ENCODE measurements at places on chromosomes 11 and 22.

DNA sequence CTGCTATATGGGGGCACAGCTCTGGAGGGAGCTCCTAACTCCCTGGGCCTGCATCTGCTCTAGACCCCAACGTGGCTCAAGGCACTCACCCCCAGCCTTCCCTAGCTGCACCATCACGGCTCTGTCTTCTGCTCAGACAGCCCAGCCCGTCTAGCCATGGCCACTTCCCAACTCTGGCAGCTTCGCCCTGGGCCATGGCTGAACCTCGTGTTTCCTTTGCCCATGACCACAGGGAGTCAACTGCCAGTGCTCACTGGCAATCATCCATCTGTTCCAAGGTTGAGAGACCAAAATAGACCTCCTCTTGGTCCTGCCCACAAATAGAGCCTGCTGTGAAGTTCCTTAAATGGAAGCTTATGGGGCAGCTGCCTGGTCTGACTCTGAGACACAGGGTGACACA is 5.4 kb downstream of the LMO1 start:
- DNase-seq = no peak

DNA sequence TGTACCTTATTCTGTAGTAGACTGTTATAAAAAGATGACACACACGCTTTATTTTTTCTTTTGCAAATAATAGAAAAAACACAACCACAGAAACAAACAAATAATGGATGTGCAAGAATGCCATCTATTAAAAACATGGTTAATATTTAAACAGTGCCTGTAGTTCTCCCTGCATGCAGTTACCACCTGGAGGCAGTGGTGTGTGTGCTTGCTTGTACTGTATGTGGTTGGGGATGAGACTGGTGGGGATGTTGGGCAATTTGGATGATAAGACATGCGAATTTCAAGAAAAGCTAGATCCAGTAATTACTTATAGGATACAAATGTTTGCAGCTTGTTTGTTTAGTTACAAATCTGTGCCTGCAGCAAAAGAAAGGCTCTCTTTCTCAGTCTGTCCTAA is 3.6 kb downstream of the C11orf87 start:
- DNase-seq = no peak

DNA sequence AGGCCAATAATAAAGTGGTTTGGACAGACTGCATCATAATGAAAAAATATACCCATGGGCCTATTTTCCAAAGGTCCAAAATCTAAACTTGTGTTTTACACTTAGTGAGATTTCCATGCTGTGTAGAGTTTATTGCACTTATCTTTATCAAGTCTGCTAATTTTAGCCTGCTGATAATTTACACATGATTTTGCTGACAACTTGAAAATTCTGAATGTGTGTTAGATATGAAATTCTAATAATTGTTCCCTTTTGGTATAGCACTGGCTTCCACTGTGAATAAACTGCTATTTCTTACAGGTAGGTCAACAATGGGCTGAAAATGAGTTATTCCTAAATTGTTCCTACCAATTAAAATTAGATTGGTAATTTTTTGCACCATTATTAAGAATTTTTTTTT is 589.1 kb upstream of the ANO3 start:
- DNase-seq = no peak

DNA sequence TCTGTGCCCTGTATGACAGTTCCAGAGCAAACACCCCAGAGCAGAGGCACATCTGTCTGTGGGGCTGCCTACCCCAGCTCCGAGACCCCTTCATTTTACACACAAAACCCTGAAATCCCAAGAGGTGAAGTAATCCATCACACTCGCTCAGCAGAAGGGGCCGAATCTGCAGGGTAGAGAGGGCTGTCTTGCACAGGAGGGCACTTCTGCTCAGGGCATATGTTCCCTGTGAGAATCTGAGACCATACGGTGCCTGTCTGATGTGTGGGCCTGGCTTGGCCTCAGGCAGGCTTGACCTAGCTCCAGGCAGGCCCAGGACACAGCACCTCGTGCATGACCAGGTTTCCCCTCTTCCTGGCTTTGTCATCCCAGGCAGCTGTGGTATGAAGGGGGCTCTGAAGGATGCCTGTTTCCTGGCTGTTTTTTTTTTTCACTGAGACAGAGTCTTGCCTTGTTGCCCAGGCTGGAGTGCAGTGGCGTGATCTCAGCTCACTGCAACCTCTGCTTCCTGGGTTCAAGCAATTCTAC is 37.2 kb downstream of the GRIK4 start:
- DNase-seq = no peak

GRCh38 chr22:37922191-37922590 is 16.1 kb downstream of the MICALL1 start:
- no peak for DNase-seq

- DNase-seq = no peak
Measured at GRCh38 chr11:70507466-70508230, 109.3 kb downstream of the CTTN start.

DNA sequence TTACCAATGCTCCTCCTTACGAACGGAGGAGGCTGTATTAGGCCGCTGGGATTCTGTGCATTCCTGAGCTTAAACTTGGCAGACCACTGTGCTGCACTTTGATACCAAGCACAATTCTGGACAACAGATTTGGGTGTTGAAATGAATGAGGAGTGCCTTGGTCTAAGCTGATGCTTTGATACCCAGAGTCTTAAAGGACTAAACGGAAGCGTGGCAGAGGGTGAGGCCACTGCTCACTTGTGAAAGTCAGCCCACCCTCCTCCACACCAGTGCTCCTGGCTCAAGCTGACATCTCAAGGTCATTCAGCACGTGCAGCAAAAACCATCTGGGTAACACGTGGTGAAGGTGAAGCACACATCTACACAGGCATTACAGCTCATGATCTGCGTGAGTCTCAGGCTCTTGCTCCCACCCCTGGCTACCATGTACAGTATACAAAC is 85.9 kb downstream of the MICAL3 start:
- no peak for DNase-seq

GRCh38 chr11:22681281-22681812 is 14.9 kb downstream of the GAS2 start:
- no peak for DNase-seq

- DNase-seq = no peak
Measured at GRCh38 chr11:27694992-27695391, 5.3 kb downstream of the BDNF start.

DNA sequence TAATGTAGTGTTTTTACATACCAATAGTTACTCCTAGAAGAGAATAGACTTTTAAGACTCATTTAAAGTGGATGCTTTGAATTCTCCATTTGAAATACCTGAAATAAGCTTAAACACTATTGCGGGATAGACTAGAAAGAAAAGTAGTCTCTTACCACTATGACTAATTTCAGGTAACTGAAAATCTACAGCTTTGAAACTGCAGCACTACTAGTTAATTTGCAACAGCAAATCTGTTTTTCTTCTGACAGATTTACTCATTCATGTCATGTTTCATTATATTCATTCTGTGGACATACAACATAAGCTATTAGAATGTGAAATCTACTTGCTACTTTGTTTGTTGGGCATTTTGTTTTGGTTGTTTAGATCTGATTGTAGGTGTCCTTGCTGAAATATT is 153.6 kb downstream of the MAML2 start:
- DNase-seq = no peak

DNA sequence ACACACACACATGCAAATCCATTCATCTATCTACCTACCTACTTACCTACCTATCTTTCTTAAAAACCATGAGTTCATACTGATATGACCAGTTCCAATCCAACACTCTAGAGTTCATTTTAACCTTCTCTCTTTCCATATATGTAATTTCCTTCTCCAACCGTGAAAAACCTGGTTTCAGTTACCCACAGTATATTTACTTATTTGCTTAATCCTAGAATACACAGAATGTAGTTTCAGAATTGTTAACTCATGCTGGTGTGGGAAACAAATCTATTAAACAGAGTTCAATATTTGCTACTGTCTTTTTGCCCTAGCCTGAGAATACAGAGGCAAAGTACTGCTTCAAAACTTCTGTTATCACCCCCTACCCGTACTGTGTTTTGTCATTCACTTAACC is 101.3 kb downstream of the RRM1 start:
- DNase-seq = no peak

DNA sequence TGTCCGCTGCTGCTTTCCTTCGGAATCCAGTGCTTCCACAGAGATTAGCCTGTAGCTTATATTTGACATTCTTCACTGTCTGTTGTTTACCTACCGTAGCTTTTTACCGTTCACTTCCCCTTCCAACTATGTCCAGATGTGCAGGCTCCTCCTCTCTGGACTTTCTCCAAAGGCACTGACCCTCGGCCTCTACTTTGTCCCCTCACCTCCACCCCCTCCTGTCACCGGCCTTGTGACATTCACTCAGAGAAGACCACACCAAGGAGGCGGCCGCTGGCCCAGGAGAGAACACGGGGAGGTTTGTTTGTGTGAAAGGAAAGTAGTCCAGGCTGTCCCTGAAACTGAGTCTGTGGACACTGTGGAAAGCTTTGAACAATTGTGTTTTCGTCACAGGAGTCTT is 15.4 kb upstream of the ST14 start:
- no peak for DNase-seq

DNA sequence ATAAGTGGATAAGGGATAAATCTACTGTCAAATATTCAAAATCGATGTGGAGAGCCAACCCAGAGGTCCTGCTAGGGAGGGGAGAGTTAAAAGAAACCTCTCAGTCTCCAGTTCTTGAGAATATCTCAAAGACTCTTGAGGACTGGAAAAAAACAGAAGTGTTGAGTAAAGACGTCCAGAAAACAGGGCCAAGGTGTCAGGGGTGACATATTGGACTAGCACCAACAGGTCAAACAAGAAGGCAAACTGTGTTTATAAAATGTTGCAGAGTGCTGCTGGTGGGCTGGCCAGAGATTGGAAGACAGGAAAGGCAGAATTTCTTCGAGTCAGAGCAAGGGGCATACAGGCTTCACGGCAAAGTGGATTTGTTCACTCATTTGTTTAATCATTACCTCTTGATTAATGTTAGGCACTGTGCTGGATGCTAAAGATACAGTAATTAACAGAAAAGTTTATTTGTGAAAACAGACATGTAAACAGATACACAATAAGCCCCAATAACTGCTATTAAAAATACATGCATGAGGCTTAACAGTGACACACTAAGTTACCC is 33.7 kb upstream of the SMPD1 start:
- no peak for DNase-seq

- no peak for DNase-seq
Measured at GRCh38 chr22:29973269-29973668, 90.3 kb downstream of the MTMR3 start.

All from stimulated activated CD4-positive, alpha-beta T cell treated with anti-CD3 and anti-CD28 coated beads, Interleukin-12 subunit alpha, Interleukin-12 subunit beta, amount 100 ng/mL, for 24 hours (primary cell).